Esophagus mucosa (tissue), 1 donor: ENCODE measurements at places on chromosomes 13 and 19. TPM values are rescaled to one million over a fixed set of nuclear protein-coding genes. Genes with fewer than 3 reads are reported as not detected.

Gene CCDC159
- 7.4 TPM for total RNA-seq

Gene PRDX2
- 304 TPM for total RNA-seq

Gene SSC5D
- 0.24 TPM for total RNA-seq

Gene SHISA2
- total RNA-seq, result 0.16 TPM

Gene SLC8A2
- 0.12 TPM for total RNA-seq

Gene TTC9B
- not detected for total RNA-seq

Gene PKN1
- total RNA-seq, result 10.5 TPM

Gene SYDE1
- total RNA-seq, result 2.4 TPM

Gene CD70
- not detected for total RNA-seq

Gene NAPSA
- 0.40 TPM for total RNA-seq

Gene NCAN
- total RNA-seq, result not detected

Gene KCTD4
- total RNA-seq, result not detected

Gene ZNF69
- total RNA-seq, result 0.64 TPM

Gene UQCR11
- total RNA-seq, result 225 TPM

Gene CAMSAP3
- 21.2 TPM for total RNA-seq

Gene KLK1
- total RNA-seq, result 1.3 TPM

Gene S1PR5
- total RNA-seq, result 7.9 TPM

Gene LIM2
- not detected for total RNA-seq

Gene FGF14
- 0.16 TPM for total RNA-seq

Gene KLF12
- 0.88 TPM for total RNA-seq

Gene KLK11
- total RNA-seq, result 209 TPM

Gene NHLRC3
- 7.6 TPM for total RNA-seq

Gene TUBA3C
- not detected for total RNA-seq

Gene STOML3
- total RNA-seq, result not detected

Gene JSRP1
- total RNA-seq, result not detected
